Non-pigmented ciliary epithelial cell (primary cell): ENCODE measurements at places on chromosomes 3 and 15.

DNA sequence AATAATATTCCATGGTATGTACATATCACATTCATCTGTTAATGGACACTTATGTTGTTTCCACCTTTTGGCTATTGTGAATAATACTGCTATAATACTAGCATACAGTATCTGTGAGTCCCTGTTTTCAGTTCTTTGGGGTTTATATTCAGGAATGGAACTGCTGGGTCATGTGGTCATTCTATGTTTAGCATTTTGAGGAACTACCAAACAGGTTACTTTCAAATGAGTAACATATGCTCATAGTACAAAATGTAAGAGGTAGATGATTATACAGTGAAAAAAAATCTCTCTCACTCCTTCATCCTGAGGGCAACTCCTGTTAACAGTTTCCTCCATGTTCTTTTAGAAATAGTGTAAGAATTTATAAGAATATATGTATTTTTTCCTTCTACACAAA, 162.2 kb downstream of the PLD1 start:
- DNase-seq, result no peak

GRCh38 chr15:98628216-98628615, 20.1 kb upstream of the IGF1R start:
- no peak for DNase-seq

- DNase-seq, result no peak
These were observed 1.8 kb downstream of the ITIH1 start for GRCh38 chr3:52779011-52779836.

- DNase-seq, result no peak
These were observed 76.3 kb upstream of the SLCO2A1 start for GRCh38 chr3:134105876-134106556.
